ENCODE measurements at places on chromosomes 13 and 19.

GRCh38 chr13:109383683-109384082 lies 402.7 kb downstream of the IRS2 start:
- no peak for DNase-seq

- DNase-seq, result no peak
Observed at GRCh38 chr13:25873242-25873612, 178.6 kb downstream of the SHISA2 start.

DNA sequence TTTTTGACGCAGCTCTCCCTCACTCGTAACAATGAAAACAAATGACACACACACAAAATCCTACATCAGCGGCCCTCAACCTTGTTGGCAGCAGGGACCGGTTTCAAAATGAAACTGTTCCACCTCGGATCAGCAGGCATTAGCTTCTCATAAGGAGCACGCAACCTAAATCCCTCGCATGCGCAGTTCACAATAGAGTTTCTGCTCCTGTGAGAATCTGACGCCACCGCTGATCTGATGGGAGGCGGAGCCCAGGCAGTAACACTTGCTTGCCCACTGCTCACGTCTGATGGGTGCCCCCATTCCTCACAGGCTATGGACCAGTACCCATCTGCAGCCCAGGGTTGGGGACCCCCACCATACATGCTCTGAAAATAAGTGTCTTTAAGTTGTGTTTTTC lies 43.4 kb downstream of the DHRS12 start:
- no peak for DNase-seq

DNA sequence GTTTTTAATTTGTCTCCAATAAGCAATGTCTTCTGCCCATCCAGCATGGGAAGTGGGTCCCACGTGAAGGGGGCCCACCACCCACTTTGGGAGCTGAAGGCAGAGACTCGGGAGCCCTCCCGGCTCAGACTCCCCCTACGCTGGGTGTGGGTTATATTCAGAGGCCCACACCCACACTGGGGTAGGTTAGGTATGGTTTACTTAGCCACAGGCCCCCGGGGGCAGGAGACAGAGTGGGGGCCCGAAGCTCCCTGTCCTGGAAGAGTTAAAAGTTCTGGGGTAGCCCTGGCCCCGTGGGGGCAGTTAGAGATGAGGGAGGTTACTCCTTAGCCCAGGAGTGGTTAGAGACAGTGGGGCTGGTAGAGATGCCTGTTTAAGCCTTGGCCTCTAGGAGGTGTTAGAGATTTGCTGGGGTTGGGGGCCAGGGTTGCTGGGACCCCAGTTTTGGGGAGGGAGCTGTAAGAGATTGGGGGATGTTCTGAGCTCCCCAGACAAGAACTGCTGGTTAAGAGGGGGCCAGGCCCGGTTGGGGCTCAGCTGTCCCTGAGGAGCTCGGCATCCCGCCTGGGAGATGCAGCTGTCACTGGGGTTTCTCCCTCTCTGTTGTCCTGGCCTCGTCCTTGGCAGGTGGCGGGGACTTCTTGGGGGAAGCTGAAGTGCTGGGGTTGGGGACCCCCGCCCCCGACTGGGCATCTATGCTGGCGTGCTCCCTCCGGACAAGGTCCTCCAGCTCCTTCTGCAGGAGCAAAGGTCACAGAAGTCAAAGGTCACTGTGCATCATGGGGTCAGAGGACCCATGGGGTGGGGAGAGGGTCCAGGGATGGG lies 712 bp upstream of the RINL start:
- no peak for DNase-seq

- no peak for DNase-seq
Observed at GRCh38 chr19:56595548-56595899, 422 bp downstream of the ZNF71 start.

GRCh38 chr13:21020581-21020980 lies 40.8 kb downstream of the LATS2 start:
- DNase-seq, result no peak

- no peak for DNase-seq
Observed at GRCh38 chr19:32720216-32720935, 809 bp downstream of the TDRD12 start.

DNA sequence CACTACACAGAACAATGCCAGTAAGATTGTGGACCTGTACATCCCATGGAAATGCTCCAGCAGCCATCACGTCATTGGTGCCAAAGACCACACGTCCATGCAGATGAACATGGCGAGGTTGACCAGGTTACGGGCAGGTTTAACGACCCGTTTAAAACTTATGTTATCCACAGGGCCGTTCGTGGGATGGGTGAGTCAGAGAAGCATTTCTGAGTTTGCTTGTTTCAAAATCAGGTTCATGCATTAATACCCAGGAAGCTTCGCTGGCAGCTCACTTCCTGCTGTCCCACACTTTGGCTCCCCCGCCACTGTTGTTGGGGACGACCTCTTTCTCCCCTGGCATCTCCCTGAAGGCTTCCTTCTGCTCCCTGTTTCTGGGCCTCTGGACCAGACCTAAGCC lies 194.1 kb downstream of the USP12 start:
- DNase-seq, result no peak

DNA sequence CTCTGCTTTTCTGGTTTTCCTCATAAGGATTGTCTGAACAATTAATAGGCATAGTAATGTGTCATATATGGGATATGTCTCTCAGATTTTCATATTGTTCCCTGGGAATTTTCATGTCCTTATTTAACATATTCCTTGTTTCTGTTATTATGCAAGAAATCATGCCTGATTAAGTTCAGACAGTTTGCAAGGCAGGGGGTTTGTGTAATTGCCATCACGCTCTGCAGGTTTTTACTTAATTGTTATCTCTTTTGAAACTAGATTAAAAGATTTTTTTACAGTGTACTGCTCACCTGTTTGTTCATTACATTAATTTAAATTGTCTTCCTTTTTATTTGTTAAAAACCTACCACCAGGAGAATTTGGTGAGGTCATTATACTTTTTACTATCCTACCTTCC lies 1253.2 kb upstream of the PRR20A start:
- DNase-seq, result no peak

- DNase-seq, result no peak
Observed at GRCh38 chr13:95181586-95181985, 119.7 kb downstream of the ABCC4 start.

DNA sequence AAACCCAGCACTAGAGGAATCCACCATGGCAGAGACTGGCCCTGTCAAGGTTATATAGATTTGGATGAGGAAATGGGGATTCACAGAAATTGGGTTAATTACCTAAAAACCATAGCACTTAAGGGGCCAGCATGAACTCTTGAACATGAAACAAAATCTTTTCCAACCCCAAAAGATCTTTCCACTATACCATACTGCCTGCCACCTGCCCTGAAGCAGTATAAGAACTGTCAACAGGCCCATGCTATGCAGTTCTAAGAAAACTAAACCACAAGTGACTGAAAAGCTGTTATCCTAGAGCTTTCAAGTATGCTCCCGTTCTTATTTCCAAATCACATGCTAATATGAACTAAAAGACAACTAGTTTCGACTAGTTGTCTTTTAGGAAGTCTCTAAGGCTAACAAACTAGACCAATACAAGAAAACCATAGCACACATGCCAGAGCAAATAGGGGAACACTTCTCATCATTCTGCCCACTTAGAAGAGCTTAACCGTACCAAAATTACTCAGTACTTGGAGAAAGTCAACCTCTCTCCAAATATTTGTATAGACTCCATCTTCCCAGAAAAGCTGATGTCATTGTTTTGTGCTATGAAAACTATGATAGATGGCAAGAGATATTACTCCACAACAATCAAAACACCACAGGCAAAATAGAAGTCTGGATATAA lies 27.5 kb downstream of the HSPH1 start:
- no peak for DNase-seq

- no peak for DNase-seq
Observed at GRCh38 chr13:86653009-86653408, 853.8 kb upstream of the SLITRK6 start.

GRCh38 chr19:19710506-19710905 lies 22.4 kb downstream of the ZNF14 start:
- DNase-seq, result no peak

DNA sequence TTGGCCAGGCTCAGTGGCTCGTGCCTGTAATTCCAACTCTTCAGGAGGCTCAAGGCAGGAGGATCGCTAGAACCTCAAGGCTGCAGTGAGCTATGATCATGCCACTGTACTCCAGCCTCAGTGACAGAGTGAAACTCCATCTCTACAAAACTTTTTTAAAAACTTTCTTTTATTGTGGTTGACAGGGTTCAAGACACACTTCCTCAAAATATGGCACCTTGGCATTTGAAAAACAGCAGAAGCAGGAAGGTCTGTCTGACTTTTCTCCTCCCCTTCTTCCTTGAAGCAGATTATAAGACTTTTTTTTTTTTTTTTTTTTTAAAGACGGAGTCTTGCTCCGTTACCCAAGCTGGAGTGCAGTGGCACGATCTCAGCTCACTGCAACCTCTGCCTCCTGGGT lies 100.3 kb downstream of the TM9SF2 start:
- DNase-seq, result no peak

DNA sequence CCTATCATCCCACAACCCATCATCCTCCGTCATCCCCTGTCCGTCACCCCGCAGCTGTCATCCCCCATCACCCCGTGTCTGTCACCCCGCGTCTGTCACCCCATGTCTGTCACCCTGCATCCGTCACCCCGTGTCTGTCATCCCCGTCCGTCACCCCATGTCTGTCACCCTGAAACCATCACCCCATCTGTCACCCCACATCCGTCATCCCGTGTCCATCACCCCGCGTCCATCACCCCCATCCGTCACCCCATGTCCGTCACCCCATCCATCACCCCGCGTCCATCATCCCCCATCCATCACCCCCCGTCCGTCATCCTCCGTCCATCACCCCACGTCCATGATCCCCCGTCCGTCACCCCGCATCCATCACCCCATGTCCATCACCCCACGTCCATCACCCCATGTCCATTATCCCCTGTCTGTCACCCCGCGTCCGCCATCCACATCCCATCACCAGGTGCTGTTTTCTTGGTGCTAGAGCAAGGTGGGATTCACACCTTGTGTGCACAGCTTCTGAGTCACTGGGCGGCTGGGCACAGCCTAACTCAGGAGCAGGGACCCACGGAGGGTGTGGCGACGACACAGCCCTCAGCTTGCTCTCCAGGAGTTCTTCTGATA lies 24.2 kb downstream of the RASA3 start:
- DNase-seq, result no peak

DNA sequence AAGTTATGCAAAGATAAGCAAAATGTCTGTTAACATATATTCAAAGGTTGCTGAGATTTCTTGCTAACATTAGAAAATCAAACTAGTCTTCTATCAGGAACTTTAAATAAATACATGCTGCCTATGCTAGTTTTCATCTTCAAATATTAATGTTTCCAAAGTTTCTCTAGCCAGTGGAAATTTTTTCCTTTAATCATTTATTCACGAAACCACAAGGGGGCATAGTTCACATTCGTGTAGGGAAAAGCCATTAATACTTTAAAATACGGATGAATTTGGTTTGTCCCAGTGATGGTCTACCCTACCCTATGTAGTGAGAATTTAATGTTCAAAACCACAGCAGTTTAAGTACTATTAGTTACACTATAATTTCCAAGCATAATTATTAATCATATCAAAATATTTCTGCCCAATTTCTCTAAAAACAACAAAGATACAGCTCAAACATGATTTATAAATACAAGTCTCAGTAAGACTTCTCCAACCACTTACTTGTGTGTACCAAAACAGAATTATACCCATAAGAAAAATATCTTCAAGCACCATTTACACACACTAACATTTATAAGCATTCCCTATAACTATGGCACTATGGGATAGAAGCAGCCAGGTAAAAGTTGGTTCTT lies 16.2 kb downstream of the NUFIP1 start:
- no peak for DNase-seq

DNA sequence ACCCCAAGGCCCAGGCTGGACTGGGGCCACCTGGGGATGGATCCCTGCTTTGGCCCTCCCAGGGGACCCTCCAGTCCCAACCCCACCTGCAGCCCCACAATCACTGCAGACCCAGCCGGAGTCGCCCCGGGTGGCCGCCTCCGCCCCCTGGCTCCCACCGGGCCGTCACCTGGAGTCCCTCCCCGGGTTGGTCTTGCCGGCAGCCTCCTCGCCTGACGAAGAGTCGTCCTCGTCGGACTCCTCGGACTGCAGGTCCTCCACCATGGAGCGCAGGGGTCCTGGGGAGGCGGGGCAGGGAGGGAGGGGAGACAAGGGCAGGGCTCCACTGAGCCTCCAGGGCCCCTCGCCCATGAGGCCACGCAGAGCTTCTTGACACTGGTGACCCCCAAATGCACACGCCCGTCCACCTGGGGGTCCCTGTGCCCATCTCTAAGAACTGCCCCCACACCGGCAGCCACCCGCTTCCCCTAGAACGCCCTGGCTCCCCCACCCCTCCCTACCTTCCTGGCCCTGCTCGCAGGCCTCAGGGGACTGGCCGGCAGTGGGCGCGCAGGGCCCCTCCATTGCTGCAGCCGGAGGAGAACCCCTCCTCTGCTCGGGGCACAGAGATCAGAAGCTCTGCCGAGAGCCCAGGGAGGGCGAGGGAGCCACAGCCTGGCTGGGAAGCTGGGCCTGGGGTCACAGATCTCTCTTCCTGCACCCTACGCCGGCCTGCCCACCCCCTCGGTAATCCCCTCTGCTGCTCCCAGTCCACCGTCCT lies 63.4 kb downstream of the MLLT1 start:
- no peak for DNase-seq

DNA sequence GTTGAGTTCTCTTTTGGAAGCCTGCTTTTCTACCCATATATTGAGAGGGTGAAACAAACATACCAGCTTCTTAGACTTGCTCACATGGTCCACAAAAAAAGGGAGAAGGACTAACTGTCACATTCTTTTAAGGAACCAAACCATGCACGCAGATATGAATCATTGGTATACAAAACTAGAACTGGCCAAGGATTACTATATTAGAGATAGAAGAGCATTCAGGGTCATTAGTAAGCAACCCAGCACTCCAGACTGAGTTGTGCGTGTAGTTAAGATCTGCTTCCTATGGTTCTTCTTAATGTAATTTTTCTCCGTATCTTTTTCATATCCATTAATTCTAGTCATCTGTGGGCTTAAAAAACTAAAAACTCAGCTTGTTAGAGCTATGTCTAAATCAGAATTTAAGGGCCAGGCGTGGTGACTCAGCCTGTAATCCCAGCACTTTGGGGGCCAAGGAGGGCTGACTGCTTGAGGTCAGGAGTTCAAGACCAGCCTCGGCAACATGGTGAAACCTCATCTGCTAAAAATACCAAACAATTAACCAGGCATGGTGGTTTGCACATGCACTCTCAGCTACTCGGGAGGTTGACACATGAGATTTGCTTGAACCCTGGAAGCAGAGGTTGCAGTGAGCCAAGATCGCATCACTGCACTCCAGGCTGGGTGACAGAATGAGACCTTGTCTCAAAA lies 19.6 kb downstream of the ALG5 start:
- no peak for DNase-seq

- DNase-seq, result no peak
Observed at GRCh38 chr19:4174213-4174894, 8.0 kb downstream of the SIRT6 start.
